ENCODE measurements at places on chromosomes 11 and 22.

DNA sequence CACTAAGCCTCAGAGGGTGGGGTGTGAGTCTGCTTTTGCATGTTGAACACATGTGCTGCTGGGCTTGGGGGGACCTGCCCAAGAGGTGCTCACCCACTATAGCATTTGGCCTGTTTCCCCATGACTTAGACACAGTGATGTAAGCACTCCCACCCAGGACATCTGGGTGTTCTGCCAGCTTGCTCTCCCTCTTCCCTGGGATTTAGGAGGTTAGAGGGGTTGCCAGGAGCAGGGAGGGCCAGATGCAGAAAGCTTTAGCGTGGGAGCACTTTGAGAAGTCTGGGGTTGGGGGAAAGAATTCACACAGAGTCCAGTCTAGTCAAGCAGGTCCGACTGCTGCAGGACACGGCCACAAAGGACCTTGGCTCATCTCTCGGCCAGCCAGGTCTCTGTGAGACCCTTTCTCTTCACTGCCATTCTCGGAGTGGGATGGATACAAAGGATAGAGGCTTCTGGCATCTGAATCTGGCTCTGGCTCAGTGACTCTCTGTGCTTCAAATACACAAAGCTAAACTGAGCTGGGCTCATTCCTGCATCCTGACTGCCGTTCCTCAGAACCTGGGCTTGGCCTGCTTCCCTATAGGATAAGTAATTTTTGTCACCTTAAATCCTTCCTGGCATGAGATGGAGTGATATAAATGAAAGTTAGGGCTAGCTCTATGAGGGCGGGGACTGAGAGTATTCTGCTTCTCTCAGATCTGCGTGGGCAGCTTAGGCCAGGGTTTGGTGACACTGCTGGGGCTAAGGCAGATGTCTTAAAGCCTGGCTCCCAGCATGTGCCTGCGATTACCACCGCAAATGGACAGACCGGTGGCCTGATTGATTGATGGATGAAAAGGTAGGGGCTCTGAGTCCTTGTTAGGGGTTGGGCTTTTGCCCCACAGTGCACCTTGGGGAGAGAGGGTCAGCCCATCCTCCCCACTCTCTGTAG, 14.5 kb downstream of the USP2 start:
- no peak for DNase-seq

GRCh38 chr22:39468487-39469325, 11.9 kb downstream of the MGAT3 start:
- no peak for DNase-seq

- no peak for DNase-seq
Measured at GRCh38 chr11:60711276-60711675, 11.9 kb downstream of the MS4A8 start.

DNA sequence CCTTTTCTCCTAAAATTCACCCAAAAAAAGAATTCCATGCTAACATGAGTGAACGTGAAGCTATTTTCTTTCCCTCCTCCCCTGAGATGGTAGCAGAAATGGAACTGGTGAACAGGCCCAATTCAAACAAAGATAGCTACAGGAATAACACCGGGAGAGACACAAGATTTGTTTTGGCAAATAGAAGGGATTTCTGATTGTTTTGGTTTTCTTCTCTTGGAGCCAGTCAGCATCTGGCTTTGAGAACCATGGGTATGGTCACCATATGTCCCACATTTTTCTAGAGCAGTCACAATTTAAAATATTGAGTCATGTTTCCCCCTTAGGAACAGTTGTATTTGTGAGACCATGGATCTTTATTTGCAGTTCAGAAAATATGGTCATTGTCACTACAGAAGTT, 214.1 kb downstream of the FAM76B start:
- no peak for DNase-seq

DNA sequence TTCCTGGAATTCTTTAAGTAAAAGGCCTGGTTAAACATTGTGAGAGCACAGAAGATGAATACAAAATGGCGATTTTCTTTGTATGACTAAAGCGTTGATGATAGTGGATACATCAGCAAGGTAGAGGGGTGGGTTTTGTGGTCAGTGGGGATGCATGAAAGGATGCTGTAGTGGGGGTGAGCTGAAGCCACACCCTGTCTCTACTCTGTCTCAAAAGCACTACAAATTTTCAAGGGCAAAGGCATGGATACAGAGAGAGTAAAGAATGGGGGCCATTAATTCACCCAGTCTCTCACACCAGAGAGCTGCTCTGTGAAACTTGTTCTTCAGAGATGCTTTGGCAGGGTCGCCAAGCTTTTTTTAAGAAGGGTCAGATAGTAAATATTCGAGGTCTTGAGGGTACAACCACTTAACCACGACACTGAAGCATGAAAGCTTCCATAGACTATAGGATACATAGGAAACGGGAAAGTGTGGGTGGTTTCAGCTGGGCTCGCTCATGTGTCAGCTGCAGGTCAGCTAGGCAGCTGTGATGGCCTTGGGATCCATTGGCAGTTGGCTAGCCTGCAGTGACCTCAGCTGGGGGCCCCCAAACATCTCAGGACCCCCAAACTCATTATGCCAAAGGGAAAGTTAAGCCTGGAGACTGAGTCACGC, 8.3 kb downstream of the TMEM138 start:
- DNase-seq: no peak

GRCh38 chr11:119726585-119727522, 2.1 kb downstream of the NECTIN1 start:
- no peak for DNase-seq

DNA sequence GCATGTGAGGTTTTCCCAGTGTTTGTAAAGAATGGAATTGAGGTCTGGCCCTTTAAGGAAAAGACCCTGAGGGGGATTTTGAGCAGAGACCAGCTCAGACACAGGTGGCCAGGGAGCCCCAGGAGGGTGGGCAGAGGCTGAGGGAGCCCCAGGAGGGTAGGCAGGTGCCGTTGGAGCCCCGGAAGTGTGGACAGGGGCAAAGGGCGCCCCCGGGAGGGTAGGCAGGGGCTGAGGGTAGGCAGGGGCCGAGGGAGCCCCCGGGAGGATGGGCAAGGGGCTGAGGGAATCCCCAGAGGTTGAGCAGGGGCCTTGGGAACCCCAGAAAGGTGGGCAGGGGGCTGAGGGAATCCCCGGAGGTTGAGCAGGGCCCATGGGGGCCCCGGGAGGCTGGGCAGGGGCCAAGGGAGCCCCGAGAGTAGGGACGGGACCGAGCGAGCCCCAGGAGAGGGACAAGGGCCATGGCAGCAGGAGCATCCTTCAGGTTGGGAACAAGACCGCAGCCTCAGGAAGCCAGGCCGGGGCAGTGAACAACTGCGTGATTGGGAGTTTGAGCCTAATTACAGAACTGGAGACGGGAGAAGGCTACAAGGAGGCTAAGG, 292.0 kb downstream of the BRD1 start:
- no peak for DNase-seq

GRCh38 chr11:834371-835316, 1.9 kb downstream of the CD151 start:
- DNase-seq: no peak

DNA sequence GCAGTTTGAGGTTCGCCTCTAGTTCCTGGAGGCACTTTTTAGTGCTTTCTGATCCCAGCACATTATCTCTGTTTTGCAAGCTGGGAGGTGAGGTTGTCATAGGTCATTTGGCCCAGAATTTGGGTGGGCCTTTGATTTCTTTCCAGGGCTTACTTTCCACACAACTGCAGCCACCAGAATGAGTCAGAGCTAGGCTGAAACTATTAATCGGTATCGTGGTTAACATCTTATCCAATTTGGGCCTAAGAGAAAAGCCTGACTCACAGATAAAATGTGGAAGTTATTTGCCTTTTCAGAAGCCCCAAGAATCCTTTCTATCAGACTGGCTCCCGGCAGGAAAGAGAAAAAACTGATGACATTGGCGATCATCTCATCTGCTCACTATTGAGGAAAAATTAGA, 166.4 kb downstream of the KIRREL3 start:
- no peak for DNase-seq

- no peak for DNase-seq
Measured at GRCh38 chr11:88689548-88690240, 352.2 kb upstream of the CTSC start.

GRCh38 chr11:19844012-19844411, 131.4 kb downstream of the NAV2 start:
- DNase-seq: no peak

- DNase-seq: no peak
Measured at GRCh38 chr11:44014968-44015623, 32.7 kb upstream of the ACCSL start.

DNA sequence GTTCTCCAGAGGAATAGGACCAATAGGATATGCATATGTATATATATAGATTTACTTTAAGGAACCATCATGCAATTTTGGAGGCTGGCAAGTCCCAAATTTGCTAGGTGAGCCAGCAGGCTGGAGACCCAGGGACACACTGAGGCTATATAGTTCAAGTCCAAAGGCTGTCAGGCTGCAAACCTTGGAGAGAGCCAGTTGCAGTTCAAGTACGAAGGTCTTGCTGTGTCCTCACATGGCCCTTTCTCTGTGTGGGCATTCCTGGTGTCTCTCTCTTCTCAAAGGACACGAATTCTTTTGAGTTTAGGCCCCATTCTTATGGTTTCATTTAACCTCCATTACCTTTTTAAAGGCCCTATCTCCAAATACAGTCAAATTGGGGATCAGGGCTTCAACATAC, 134.4 kb upstream of the SORL1-AS1 start:
- no peak for DNase-seq

GRCh38 chr22:49925525-49926128, 7.2 kb downstream of the CRELD2 start:
- peak; percentile 87 for DNase-seq

GRCh38 chr11:5129457-5129877, 8.7 kb downstream of the OR52A5 start:
- no peak for DNase-seq

All from CD4-positive, alpha-beta T cell (primary cell).